ENCODE measurements at places on chromosomes 2 and 18.

DNA sequence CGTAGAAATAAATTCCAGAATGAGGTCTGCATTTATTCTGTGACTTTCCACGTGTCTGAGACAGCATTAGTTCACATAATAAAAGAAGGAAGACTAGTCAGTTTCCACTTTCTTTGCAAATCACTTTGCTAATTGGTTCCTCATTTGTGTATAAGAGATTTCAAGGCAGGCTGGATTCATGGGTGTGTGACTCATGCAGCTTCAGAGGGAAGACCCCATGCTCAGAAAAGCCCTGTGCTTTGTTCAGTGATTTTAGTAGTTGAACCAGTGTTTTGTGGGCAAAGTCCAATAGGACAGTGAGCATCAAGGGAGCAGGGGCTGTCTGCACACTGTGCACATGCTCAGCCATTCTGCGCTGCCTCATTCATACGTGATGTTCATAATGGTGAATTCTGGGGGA is 297.8 kb downstream of the DLGAP1 start:
- peak; percentile 8 for DNase-seq

GRCh38 chr2:119480718-119481142 is 43.6 kb downstream of the SCTR start:
- no peak for DNase-seq

GRCh38 chr2:20144861-20145260 is 80.1 kb downstream of the SDC1 start:
- DNase-seq = no peak

- DNase-seq = peak; percentile 79
Measured at GRCh38 chr2:85162746-85163301, 29.6 kb downstream of the TCF7L1 start.

DNA sequence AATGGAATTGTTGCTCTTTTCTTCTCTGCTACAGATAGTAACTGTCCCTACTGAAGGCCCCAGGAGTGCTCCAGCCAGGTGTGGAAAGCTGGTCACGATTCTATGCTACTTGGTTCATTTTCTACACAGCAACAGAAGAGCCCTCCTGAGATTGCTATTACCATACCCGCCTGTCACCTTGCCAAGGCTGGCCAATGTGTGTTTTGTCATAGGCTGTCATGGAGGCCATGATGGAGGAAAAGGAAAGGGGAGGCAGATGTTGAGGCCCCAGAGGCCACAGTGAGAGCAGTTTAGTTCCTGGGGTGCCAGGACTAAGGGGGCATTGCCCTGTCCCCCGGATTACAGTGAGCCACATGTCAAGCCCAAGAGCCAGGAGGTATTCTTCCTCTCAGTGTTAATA is 952 bp downstream of the ELMOD3 start:
- DNase-seq = peak; percentile 12

GRCh38 chr2:210655229-210655975 is 99.0 kb downstream of the CPS1 start:
- no peak for DNase-seq

- DNase-seq = peak; percentile 56
Measured at GRCh38 chr2:164903204-164903603, 52.1 kb downstream of the SLC38A11 start.

DNA sequence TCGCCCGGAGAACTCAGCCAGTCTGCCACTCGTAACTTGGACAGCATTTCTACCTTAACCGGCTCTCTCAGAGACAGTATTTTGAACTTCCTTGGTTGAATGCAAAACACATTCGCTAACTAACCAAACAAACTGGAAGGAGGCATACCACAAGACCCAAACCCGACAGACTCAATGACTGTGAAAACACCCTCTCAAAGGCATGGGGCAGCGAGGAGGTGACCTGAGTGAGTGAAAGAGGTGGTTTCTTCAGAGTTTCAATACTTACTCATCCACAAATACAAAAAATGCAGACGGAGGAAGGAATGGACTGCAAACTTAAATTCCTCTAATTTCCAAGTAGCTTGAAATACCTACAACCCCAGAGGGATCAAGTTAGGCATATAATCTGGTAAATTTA is 132.9 kb downstream of the GAREM1 start:
- peak; percentile 59 for DNase-seq

- DNase-seq = peak; percentile 86
Measured at GRCh38 chr2:208072250-208072892, 47.0 kb upstream of the PLEKHM3 start.

- no peak for DNase-seq
Measured at GRCh38 chr2:215615067-215615802, 179.4 kb upstream of the FN1 start.

- DNase-seq = no peak
Measured at GRCh38 chr2:178998539-178998938, 51.4 kb downstream of the CCDC141 start.

DNA sequence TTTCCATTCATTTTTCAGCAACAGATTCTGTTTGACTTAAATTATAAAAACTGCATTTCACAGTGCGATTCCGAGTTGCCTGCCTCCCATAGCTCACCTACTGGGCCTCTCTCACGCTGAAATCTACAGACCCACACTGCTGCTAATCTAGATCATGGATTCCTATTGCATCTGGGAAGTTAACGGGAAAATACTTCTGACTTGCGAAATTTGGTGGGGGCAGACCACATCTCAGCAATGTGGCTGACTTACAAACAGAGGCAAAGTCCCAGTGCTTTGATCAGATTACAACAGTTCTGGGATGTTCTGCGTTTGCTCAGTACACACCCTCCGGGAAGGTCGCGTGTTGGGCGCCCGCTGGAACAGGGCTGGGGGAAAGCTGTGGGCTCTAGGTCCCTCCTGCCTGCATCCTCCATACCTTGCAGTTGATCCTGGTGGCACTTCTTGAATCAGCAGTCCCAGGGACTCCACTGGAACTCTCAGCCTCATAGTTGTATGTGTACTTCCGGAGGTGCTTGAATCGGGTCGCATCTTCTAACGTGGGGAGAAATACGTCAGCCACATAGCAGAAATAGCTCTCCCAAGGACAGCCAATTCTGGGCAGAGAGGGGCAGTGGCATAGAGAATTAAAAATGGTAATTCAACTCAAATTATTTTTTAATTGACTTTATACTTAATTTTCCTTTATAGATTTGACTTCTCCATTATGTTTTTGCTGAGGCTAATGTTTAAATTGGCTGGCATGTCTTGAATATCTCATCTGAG is 1.7 kb downstream of the APOB start:
- no peak for DNase-seq

GRCh38 chr2:16613539-16614011 is 52.1 kb downstream of the CYRIA start:
- DNase-seq = peak; percentile 45

DNA sequence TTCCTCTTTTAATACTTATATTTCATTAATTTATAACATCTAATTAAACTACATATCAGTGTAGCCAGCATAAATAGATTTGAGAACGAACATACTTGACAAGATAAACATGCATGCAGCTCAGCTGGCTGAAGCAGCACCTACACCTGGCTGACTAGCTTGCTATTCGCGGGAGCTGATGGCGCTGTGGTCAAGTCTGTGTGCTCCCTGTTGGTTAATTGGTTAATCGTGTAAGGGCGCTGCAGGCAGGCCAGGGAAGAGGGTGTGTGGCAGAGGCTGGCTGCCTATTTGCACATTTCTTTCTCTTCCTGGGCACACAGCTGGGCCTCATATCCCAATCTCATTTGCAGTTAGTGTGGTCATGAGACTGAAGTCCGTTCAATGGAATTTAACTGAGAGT is 14.5 kb upstream of the VWA3B start:
- DNase-seq = no peak

- DNase-seq = no peak
Measured at GRCh38 chr2:117776888-117777287, 37.6 kb upstream of the DDX18 start.

- DNase-seq = no peak
Measured at GRCh38 chr2:88818381-88818780, 126.9 kb downstream of the RPIA start.

- DNase-seq = peak; percentile 85
Measured at GRCh38 chr18:58362027-58362575, 266.8 kb downstream of the ALPK2 start.

DNA sequence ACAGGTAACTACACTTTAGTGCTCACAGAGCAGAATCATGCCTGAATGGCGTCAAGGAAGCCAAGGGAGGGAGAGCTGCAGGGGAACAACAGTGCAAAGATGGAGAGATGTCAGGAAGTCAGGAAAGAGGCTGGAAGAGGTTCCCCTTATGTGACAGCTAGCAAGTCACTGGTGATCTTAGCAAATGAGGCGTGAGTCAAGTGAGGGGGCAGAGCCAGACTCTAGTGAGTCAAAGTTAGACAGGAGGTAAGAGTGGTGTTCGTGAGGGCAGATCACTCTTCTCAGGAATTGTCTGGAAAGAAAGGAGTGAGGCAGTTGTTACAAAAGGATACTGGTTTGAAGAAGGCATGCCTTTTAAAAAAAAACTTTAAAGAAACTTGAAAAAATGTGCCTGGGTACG is 87.1 kb downstream of the MEP1B start:
- DNase-seq = no peak

DNA sequence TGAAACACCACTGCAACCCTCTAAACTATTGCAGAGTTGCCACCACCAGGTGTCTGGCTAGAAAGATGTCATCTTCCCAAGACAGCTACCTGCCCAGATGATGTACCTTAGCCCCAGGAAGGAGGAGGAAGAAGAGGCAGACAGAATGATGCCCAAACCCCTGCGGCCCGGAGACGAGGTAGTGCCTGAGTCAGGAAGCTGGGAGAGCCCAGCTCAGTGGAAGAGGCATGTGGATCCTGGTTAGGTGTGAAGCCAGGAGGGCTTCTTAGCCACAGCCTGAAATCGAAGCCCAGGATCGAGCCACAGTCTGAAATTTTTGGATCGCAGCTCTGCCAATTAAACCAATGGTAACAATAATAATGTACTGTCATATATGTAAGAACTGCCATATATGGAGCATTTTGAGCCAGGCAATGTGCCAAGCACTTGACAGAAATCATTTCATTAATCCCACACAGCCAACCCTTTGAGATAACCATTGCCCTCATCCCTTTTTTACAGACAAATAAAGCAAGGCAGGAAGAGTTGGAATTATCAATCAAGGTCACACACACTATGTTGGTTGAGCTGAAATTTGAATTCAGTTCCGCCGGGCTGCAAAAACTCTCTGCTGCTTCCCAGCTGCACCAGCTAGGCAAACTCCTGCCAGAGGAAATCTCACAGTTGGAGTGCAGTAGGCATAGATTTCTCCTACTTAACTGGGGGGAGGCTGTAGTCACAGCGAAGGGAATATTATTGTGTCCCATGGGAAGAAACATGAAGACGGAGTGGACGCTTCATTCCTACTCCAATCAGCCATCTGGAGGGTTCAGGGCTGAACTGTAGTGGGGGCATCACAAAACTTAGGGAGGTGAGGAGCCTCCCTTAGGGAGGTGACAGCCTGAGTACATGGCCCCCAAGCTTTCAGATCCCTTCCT is 19.4 kb upstream of the CYP1B1 start:
- no peak for DNase-seq

GRCh38 chr2:222922019-222922800 is 61.4 kb downstream of the ACSL3 start:
- no peak for DNase-seq

DNA sequence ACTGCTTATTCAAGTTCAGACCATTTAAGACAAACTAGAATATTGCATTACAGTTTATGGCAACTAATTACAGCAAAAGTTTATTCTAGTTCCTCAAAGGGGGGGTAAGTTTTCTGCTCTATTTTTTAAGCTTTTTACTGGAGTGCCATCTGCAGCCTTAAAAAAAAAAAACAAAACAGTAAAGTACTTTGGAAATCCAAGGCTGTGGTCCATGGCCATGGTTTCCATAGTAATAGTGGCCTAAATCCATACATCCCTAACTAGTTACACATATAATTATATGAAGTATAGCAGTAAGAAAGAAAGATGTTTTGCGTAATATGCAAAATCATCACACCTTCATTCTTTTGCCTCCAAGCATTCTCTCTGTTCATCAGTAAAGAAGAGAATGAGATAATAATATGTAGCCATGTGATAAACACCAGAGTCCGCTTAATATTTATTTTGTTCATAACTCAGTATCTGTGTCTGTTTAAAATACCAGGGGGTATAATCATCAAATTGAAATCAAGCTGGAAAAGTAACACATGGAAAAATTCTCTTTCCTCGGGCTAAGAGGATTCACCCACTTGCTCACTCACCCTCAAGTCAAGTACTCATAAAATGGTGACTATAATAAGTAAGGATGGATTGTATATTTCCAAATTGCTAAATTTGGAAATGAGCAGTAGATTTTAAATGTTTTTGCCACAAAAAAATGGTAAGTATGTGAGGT is 301.1 kb upstream of the RND3 start:
- no peak for DNase-seq

GRCh38 chr2:54712516-54712915 is 10.9 kb upstream of the EML6 start:
- DNase-seq = no peak

DNA sequence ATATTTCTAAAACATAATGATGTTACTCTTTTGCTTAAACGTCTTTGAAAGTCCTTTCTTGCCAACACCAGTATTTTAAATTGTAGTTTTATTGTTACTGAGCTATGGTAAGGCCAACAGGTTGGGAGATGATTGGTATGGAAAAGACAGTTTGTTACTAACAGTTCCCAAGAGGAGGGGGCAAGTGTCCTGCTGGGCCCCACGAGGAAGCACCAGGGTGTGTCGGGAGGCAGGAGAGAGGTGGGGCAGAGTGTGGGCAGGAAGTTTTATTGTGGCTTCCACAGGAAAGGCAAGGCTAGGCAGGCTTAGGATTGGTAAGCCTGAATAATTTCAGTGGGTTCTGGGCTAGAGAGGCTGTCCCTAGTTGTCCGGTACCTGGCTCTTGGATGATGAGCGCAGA is 134.3 kb downstream of the SOCS6 start:
- no peak for DNase-seq

DNA sequence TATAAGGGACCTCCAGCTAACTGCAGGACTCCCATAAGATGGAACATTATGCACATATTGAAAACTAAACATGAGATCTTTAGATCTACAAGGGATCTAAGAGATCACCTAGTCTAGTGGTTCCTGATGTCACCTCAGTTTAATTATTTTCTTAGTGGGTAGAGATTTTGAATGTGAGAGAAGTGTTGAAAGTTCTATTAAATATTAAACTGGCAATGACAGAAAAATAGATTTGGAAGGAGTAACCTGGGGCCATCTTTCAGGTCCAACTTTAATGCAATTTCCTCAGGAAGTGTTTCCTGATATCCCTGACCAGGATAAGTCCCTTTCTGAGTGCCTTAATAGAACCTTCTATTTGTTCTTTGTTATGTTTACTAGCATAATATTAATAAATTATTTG is 29.1 kb upstream of the CPS1 start:
- no peak for DNase-seq

DNA sequence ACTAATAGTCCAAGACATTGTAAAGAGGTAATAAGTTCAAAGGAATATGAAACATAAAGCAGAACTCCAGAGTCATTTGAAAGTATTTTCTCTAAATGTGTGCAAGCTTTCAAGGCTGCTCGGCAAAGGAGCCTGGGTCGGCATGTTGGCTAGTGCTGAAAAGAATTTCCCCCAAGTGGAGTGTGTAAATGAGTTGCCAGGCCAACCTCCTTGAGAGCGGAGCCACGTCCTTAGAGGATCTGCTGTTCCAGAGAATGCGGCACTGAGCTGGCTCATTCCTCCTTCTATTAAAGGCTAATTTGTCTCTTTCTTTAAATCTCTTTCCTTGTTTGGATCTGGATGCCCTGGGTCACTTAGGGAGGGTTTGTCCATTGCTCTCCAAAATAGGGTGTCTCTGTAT is 127.5 kb downstream of the RDH14 start:
- DNase-seq = peak; percentile 70

Data from astrocyte of the hippocampus (primary cell).